Posterior vena cava (tissue), 2 donors: ENCODE measurements at places on chromosomes 3 and 15.

DNA sequence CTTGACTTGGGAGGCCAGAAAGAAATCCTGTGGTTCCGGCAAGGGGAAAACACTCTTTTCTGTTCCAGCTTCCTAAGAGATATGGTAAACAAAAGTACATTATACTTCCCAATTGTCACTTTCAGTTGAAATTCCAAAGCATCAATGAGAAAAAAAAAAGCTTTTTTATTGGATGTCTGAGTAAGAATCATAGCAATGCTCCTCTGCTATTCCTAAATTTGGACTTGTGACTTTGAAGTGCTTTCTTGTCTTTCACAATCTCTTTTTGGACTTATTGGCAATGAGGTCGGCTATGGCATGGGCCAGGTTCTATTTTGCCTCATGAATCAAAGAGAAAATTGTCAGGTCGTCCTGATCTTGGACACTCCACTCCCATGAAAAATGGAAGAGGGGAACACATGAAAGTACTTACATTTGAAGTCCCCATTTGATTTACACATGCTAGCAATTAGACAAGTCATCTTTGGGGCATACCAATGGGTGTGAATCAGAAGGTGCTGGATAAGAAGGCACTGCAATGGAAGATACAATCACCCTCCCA lies 170.5 kb downstream of the GREM1 start:
- DNase-seq = no peak

DNA sequence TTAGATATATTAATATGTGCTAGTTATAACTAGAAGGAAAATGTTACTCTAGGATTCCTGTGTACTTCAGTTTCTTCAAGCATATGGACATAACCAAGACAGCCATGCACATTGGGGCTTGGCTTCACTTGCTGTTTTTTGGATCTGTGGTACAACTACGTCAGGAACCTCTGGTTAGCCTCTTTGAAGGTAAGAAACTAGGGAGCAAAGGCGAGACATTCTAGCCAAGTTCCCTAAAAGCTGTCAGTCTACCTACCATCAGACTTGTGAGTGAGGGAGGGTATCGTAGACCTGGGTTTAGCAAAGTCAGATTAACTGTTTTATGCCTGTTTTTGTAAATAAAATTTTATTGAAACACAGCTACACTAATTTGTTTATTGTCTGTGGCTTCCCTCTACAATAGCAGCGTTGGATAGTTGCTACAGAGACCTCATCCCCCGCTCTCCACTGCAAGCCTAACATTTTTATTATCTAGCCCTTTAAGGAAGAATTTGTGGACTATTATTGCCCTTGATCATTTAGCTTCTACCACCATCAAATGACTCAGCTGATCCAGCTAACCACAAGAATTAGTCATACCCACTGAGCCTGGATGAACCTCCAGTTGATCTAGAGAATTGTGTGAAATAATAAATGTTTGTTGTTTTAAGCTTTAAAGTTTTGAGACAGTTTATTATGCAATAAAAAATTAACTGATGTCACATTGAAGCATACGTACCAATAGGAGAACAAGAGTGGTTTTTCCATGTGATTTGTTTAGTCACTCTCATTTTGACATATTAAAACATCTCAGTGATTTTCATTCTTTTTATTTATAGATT lies 58.1 kb downstream of the RSRC1 start:
- no peak for DNase-seq

- DNase-seq = no peak
These were observed 381.3 kb downstream of the TIGIT start for GRCh38 chr3:114675104-114675503.

GRCh38 chr3:184783319-184783718 lies 28.6 kb upstream of the VPS8 start:
- no peak for DNase-seq

DNA sequence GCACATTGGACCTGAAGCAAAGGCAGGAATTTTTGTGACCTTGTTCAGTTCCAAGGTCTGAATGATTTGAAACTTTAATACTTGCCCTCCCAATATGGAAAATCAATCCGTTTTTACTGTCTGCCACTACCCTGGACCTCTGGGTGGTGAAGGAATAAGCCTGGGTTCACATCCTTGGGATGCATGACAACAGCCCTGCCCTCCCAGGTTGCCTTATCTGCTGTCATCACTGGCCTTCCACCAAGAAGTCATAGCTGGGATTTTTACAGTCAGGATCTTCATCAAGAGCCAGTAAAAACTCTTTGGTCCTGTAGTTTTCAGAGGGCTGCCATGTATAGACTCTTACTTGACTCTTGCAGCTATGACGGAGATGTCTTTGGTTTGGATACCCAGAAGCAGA lies 128.6 kb downstream of the MYLK start:
- DNase-seq = no peak

DNA sequence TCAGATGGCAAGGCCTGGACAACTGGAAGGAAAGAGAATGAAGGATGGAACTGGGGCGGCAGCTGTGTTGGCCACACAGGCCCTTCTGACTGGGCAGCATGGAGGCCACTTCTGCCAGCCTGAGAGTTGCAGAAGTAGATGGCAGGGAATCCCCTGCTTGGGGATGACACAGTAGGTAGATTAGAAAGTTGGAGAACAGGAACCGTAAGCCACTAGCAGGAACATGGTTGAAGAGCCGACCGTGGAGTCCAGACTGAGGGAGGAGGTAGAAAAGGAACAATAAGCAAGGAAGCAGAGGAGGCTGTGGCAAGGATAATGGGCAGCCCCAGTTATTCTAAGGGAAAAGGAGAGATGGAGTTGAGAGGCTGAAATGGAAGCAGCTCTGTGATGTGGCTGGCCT lies 26.4 kb upstream of the ZNF774 start:
- DNase-seq = no peak

GRCh38 chr3:64098670-64099069 lies 75.4 kb upstream of the PSMD6 start:
- no peak for DNase-seq

DNA sequence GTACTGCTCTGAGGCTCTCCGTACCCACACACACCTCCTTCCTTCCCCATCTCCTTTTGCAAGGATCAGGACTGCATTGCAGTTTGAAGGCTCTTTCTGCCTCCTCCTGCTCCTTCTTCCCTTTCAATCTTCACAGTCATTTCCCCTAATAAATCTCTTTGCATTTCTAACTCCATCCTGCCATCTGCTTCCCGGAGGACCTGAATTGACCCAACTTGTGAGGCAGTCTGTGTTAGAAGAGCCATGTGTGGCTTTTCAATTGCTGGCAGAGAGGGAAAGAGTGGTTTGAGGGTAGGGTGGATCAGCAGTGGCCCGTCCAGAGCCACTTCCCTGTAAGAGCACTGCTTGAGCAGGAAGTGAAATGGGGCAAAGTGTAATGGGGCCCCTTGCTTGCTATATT lies 35.8 kb downstream of the ANAPC13 start:
- DNase-seq = no peak

DNA sequence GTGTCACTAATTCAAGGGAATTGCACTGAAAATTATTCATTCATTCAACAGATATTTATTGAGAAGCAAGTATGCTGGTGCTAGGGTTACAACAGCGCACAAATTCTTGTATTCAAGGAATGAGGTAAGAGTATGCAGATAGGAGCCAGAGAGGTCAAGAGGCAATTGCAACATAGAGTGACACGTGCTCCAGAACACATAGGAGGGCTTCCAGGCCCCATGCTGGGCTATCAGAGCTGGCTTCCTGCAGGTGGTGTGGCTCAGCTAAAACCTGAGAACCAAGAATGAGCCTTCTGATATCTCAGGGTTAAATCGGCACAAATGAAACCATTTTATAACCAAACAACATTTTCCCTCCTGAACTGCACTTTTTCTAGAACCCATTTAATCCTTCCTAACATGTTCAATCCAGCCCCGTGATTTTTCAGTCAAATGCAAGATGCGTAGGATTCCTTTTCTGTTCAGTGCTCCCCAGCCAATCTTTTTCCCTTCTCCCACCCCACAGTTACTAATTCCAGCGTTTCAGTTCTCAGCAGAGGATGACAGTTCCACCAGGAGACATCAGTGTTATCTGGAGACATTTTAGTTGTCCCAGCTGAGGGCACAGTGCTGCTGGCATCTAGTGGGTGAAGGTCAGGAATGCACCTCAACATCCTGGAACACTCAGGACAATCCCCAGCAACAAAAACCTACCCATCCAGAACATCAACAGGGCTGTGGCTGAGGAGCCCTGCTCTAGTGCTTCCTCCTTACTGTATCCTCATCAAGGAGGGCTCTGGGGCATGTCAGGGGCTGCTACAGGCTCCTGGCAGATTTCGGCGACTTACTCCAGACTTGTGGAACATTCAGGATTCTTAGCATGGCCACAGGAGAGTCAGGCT lies 13.1 kb downstream of the CCR5AS start:
- DNase-seq = no peak

DNA sequence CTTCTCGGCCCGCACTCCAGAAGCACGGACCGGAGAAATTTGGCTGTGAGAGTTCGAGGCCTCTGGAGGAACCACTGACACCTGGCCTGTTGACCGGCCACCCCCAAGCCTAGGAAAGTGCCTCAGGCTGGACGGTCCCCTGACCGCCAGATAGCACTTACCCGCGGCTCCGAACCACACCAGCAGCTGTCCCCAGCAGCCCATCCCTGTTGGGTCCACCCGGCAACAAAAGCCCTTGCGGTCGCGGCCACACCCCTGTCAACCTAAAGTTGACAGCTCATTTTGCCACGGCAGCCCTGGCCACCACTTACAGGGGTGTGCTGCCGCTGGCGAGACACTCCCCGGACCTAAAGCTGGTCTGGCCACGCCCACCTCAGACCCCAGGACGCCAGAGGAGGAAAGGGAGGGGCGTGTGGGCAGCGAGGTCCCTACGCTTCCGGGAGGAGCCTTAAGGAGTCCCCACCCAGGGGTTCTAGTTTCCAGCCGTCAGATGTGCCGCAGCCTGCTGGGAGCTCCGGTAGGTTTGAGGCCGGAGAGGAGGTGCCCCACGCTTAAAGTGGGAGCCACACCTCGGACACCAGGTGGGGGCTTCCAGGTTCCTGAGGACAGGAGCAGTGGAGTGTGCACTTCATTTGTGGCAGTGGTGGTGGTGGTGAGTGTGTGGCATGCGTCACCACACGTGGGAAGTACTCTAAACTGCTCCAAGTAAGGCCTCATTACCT lies at the start of gene LTK:
TSS of gene LTK (minus strand) at position 322 of the 722 bp plus-strand sequence. CDS start at position 204, 118 bp downstream.
- no peak for DNase-seq

DNA sequence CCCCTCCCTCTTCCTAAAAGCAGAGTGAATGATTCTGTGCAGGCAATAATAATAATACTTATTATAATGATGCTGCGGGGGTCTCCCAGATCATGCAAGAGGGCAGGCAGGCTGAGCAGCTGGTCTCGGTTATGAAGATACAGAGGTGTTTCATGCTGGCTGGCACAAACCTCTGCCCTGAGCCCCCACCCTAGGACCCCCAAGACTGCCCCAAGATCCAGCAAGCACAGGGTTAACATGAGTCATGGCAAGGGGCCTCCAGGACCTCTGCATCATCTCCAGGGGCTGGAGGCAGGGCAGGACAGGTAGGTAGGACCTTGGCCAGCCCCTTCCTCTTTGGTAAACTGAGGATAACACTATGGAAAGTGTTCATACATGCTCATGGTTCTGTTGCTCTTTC lies 2.7 kb downstream of the MGLL start:
- no peak for DNase-seq

- DNase-seq = no peak
These were observed 51.5 kb upstream of the COL6A6 start for GRCh38 chr3:130465521-130465920.

- no peak for DNase-seq
These were observed 274.5 kb upstream of the PEX5L start for GRCh38 chr3:180311242-180311641.

- no peak for DNase-seq
These were observed at the start of gene ACAN for GRCh38 chr15:88803241-88803919. Gene ACAN (plus strand): TSS chr15:88803436. CDS start chr15:88836207, 32,771 bp downstream.

- DNase-seq = no peak
These were observed 139.6 kb downstream of the CMSS1 start for GRCh38 chr3:99957151-99957796.

- no peak for DNase-seq
These were observed 255.9 kb upstream of the CMC1 start for GRCh38 chr3:27985369-27986035.

- peak; percentile 89 for DNase-seq
These were observed 466 bp downstream of the NFKBIZ start for GRCh38 chr3:101849714-101850245.

- no peak for DNase-seq
These were observed 19.8 kb downstream of the WDR73 start for GRCh38 chr15:84634228-84634837.

DNA sequence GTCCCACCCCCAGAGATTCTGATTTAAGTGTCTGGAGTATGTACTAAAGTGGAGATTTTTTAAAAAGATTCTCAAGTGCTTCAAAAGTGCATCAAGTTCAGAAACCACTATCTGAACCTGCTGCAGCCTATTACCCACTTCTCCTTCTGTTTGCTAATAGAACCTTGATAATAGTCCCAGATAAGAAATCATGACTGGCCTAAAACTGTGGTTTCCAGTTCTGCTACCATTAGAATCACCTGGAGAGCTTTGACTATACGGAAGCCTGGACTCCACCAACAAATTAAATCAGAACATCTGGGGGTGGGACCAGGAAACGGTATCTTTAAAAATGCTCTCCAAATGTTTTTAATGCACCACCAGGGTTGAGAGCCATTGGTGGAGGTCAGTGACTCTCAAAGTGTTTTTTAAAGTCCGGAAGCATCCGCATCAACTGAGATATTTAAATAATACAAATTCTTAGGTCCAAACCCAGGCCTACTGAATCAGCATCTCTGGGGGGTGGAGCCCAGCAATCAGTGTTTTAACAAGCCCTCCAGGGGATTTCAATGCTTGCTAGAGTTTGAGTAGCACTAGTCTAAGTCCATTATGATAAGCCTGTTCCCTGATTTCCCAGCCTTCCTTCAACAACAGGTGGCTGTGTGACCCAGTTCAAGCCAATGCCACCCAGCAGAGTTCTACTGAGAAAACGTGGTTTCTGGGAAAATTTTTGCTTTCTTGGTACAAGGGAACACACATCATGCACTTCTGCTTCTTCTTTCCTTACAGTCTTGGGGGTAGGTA lies 45.4 kb upstream of the TIPARP start:
- DNase-seq = no peak

DNA sequence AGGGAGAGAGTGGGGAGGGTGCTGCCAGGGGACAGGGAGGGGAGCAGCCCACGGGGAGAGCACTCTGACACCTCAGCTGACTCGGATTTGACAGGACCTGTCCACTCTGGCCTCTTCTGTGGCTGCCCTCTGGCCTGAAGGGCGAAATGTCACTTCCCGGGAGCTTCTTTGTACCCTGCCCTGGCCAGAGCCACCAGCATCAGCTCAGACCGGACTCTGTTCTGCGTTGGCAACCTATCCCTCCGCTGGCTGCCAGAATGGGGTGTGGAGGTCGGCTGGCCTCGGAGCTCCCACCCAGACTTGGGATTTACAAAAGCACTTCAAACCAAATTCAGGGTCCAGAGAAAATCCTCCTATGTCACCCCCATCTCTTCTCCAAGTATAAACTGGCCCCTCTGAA lies 336.7 kb upstream of the FRG2C start:
- no peak for DNase-seq

GRCh38 chr15:100771746-100772145 lies 107.9 kb upstream of the ALDH1A3 start:
- DNase-seq = peak; percentile 51
